ENCODE measurements at places on chromosomes 7 and 10.

DNA sequence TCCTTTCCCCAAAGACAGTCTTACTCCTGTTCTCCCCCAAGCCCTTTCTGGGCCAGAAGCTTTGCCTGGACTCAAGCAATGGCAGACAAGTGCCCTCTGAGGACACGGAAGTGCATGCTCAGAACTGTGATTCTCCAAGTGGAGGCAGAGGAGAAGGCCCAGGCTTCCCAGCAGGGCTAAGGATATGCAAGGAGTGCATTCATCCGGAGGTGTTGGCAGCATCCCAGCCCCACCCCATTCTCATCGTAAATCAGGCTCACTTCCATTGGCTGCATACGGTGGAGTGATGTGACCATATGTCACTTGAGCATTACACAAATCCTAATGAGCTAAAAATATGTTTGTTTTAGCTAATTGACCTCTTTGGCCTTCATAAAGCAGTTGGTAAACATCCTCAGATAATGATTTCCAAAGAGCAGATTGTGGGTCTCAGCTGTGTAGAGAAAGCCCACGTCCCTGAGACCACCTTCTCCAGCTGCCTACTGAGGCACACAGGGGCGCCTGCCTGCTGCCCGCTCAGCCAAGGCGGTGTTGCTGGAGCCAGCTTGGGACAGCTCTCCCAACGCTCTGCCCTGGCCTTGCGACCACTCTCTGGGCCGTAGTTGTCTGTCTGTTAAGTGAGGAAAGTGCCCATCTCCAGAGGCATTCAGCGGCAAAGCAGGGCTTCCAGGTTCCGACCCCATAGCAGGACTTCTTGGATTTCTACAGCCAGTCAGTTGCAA lies 1.4 kb upstream of the RBP3 start:
- no peak for DNase-seq

DNA sequence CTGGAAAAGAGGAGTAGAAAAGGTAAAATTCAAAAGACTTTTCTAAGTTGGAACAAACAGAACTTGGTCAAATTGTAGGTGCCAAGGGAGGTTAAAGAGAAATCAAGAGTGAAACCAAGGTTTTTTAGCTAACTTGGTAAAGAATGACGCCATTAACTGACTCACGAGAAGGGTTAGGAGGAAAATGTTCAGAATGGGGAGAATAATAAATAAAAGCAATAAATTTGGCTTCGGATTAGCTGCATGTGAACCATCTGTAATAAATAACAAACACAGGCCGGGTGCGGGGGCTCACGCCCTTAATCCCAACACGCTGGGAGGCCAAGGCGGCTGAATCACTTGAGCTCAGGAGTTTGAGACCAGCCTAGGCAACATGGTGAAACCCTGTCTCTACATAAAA lies 71.9 kb upstream of the SRRM3 start:
- no peak for DNase-seq

DNA sequence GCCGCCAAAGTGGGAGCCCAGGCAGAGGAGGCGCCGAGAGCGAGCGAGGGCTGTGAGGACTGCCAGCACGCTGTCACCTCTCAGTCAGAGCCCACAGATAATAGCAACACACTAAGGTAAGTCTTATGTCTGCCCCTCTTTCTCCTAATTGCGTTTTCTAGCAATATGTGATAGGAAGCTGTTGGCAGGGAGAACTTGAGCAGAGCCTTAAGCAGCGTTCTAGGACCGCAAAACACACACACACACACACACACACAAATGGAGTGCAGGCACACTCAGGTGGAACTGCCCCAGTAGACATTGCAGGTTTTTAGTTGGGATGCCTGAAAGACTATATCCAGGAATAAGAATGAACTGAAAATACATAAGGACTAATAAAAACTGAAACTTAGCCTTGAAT lies 1188.5 kb downstream of the NXPH1 start:
- no peak for DNase-seq

- DNase-seq: no peak
These were observed 178.3 kb downstream of the AUTS2 start for GRCh38 chr7:69776611-69777010.

DNA sequence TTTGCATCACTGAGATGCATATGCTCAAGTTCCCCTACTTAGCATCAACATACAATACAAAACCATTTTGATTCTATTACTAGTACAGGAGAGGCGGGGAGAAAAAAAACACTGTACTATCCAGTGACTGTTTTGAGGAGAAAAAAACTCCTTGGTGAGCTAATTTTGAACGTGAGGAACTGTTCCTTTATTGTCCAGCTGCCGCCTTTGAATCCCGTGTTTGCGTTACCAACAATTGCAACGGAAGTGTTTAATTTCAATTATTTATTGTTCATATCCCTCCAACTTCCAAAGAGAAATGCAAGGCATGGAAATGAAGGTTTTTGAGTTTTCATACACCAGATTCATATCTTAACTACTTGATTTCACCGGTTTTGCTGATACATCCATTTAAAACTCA lies 66.4 kb upstream of the ARHGAP21 start:
- no peak for DNase-seq

DNA sequence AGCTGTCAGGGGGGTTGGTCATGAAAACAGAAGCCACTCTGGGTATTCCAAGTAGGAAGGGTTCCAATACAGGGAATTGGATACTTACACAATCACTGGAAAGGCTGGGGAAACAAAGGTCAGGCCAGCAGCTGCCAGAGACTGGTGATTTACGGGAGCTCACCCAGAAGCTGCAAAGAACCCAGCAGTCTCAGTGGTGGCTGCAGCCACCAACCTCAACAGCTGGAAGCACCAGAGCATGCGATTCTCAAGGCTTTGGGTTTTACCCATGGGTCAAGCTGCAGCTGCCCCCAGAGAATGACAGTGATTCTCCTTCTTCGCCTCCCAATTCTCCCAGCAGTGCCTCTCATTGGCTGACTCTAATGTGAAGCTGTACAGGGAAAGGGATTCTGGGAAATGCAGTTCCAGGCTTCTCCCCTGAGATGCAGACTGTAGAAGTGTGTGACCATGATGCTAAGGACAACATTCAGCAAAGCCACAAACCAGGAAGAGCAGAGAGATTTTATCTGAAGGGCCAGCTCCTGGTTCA lies 107.2 kb upstream of the TCF7L2 start:
- DNase-seq: no peak

DNA sequence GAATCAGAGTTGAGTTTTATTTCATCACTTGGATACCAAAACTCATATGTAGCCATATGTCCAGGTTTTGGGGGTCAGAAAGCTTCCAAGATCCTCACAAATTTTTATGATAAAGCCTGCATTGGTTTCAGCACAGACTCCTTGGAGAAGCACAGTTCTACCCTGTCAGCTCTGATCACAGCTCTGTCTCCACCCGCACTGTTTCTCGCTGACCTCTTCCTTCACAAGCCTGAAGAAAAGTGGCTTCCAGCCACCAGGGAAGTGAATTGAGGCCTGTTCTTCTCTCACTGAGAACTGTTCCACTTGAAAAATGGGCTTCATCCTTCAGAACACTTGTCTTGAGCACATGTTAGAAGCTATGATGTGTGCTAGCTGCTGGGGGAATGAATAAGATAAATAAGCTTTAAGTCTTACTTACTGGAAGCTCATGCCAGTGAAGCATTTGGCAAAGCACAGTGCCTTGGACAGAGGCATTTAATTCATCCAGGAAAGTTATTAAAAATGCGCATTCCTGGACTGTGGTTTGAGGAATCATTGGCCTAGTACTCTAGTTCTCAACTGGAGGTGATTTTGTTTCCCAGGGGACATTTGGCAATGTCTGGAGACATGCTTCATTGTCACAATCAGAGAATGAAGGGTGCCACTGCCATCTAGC lies 133.6 kb downstream of the BMPER start:
- DNase-seq: no peak

GRCh38 chr7:124785994-124786393 lies 20.4 kb upstream of the GPR37 start:
- no peak for DNase-seq

DNA sequence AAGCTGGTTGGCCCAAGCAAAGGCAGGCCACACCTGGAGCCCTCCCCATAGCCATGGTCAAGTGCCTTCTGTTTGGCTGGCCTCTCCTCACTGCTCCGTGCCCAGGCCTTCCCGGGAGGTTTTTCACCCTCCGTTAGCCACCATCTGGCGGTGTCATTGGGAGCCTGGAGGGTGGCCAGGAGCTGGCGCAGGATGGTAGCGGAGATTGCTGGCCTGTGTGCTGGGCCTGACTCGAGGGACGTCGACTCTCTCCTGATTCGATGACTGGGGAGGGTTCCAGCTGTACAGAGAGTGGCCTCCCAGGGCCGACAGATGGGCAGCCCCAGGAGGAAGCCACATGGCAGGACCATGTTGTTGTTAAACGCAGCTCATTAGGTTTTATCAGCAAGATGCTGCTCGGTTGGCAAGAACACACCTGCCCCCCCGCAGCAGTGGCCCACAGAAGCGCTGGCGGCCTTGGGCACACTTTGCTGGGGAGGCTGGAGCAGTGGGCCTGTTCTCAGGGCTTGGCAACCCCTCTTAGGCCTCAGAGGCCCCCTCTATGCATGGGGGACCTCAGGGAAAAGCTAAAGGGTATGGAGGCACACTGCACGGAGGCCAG lies 64.0 kb upstream of the CACUL1 start:
- no peak for DNase-seq

DNA sequence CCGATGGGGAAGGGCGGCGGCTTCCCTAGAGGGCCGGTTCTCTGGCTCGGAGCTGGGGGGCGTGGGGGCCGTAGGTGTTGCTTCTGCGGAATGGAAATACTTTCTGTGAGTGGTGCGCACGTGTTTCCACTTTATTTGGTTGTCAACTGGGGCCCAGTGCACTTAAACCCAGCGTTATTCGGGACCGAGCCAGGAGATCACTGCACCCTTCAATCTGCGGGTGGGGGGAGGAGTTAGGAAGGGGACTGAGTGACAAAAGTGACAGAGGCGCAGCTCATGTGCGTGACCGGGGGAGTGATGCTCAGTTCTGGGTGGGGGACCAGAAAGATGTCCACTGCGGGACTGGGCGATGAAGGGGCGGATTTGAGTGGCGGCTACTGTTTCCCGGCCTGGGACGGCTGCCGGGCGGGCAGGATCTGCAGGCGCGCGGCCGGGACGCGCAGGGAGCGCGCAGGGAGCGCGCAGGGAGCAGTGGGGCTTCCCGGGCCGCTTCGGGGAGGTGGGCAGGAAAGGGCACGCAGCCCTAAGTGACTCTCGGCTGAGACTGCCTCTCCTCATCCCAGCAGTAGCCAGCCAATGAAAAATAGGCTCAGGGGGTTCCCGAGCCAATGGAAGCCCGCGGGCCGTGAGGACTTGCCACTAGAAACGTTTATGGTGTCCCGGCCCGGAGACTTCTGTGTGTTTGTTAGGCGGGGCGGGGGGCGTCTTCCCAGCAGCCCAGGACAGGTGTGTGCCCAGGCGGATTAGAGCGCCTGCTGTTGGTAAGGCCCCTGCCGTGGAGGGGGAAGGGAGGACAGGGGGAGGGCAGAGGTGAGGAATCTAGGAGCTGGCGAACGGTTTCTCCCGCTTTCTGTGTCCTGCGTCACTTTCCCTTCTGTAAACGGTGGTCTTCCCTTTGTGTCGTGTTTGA lies 54.3 kb upstream of the KDM7A start:
- DNase-seq: peak; percentile 50

DNA sequence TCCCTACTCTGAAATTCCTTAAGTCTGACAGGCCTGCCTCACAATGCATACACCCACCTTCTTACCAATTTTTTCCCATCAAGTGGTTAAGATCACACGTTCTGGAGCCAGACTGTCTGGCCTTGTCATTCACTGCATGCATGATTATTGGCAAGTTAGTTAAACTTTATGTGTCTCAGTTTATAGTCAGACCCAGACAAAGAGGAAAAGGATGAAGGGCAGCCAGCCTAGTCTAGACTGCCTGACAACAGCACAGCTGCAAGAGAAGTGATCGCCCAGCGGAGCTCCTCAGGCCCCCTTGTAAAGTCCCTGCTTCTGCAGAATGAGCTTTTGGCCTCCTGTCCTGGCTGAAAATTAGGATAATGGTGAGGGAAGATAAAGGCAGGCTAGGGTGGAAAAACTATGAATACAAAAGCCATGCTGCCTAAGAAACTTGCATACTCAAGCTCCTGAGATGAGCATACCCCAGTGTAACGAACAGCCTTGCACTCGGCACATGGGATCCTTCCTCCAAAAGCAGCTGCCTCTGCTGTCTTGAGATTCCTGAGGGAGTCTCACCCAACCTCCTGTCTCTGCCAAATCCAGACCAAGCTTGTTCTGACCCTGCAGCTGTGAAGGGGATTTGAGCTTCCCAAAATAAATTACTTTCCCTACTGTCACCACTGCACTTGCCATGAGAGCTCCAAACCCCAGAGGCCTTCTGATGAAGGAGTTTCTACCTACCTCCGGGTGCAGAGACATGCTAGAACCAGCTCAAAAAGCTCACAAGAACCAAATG lies 26.7 kb upstream of the MRLN start:
- no peak for DNase-seq

DNA sequence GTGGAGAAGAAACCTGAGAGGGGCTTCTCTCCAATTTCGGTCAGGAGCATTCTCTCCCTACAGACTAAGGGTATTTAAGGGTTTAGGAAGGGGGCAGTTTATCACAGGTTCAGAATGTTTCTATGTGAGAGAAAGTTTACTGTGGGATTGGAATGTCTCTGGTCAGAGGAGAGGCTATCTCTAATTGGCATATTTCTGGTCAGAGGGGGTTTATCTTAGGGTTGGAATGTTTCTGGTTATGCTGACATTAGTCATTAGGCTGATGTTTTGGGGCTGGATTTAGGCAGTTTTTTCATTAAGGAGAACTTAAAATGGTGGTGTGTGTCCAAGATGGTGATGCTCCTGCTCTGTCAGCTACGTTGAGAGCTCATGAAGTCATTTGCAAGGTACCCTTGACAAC lies 758.0 kb downstream of the TYW1 start:
- DNase-seq: no peak

GRCh38 chr7:81433206-81433605 lies 336.6 kb downstream of the HGF start:
- DNase-seq: no peak

- DNase-seq: no peak
These were observed 491 bp upstream of the AKAP9 start for GRCh38 chr7:91940171-91940570.

- DNase-seq: no peak
These were observed 221.7 kb upstream of the LYZL1 start for GRCh38 chr10:29067161-29067560.

GRCh38 chr10:27736396-27736795 lies 9.2 kb downstream of the MKX start:
- no peak for DNase-seq

- DNase-seq: no peak
These were observed 38.7 kb upstream of the RET start for GRCh38 chr10:43037942-43038782.

GRCh38 chr7:150949971-150950491 lies 28.1 kb downstream of the KCNH2 start:
- no peak for DNase-seq

DNA sequence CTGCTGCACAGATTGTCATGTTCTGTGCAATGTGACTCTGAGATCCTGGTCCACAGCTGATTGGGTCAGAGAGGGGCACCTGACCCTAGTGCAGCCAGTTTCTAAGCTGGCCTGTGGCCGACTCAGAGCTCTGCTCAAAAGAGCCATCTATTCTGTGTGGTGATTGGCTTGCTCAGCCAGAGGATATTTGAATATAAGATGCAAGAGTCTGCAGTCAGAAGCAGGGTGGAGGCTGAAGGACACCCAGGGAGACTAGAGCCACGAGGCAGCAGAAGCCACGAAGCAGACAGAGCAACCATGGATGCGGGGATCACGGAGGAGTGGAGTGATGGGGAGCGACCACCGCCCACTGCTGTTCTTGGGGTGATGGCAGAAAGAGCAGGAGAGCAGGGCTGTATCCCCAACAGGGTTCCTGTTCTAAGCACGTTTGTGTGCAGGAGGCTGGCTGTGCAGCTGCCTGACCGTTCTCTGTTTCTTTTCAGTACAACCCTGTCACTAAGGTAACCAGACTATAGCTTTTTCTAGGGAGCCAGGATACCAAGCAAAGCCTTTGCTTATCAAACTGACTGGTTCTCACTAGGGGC lies 19.5 kb upstream of the RHEB start:
- DNase-seq: no peak
